ENCODE measurements at places on chromosomes 4 and X.

GRCh38 chr4:146165840-146166239, 9.7 kb upstream of the LSM6 start:
- H3K4me1 ChIP-seq, result peaks cover 14% of the 10 kb centered on the region
- no peaks in the 10 kb centered on the region for H3K36me3 ChIP-seq
- 0 out of 2 replicates have a peak overlapping the region, but pooled peaks have one; percentile 3 for H3K27ac ChIP-seq
- no peak overlapping the region for H3K4me3 ChIP-seq

DNA sequence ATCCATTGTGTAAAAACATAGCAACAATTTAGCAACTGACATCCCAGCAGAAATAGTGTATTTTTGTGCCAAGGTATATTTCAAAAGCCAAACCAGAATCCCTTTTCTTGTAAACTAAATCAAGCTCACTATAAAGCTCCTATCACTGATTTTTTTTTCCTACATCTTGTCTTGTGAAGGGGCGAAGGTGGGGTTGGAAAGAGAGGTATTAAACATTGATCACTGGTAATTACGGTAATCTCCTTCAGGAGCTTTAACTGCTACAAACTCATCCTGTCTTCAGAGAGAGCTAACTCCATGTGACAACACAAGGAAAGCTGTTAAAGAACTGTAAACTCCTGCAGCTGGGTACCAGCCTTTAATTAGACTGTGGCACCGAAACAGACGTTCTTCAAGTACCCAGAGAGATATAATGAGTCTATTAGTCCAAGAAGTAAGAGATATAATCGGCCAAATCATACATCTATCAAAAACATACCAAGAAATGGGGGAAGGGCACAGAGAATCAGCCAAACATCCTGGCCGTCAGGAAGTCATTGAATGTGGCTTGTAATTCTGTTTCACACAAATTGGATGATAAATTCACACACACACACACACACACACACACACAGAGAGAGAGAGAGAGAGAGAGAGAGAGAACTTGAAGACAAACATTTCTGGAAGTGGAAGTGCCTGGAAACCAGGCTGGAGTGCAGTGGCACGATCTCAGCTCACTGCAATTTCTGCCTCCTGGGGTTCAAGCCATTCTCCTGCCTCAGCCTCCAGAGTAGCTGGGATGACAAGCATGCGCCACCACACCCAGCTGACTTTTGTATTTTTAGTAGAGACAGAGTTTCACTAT, 111.9 kb upstream of the PPARGC1A start:
- peaks cover 5% of the 10 kb centered on the region for H3K27me3 ChIP-seq
- H3K4me3 ChIP-seq, result no peak overlapping the region
- H3K27ac ChIP-seq, result no peak overlapping the region

DNA sequence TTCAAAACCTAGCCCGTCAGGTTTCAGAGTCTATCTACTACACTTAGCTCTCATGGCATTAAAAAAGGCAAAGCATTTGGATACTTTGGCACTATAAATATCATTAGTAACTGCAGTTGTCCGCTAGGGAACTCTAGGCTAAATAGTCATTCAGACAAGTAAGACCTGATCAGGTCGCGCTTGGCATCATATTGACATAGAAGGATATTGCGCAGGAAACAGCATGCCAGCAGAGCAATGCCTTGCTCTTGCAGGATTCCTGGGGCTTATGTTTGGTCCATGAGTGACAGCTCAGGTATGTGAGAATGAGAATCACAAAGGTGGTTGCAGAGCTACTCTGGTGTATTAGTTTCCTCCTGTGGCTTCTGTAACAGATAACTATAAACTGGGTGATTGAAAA, 62.7 kb downstream of the KDM6A start:
- H3K4me1 ChIP-seq, result no peaks in the 10 kb centered on the region
- H3K27me3 ChIP-seq, result no peaks in the 10 kb centered on the region
- H3K36me3 ChIP-seq, result no peaks in the 10 kb centered on the region
- no peak for DNase-seq
- H3K27ac ChIP-seq, result no peak overlapping the region

DNA sequence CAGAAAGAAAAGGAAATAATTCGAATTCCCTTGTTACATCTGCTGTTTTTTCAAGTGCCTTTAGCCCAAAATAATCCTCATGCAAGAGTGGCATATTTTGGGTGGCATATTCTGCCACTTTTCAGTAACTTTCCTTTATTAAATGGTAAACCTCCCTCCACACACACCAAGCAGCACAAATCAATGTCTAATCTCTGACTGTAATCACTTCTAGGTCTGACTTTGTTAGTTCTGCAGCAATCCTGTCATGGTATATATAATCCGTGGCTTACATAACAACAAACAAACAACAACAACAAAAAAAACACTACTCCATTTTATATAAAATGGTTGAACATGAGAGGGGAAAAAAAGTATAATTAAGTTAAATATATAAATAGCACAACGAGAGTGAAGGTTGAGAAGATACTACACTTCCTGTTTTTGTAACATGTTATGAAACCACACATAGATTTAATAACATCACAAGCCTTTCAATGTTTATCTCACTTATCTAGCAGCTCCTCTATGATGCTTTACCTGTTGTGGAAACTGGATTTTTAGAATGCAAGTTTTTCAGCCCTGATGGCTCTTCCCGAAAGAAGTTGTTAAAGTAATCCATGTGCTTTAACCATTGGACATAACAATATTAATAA, 715.4 kb downstream of the GRXCR1 start:
- H3K4me3 ChIP-seq, result no peak overlapping the region
- no peak overlapping the region for H3K27ac ChIP-seq
- DNase-seq, result no peak
- no peaks in the 10 kb centered on the region for H3K4me1 ChIP-seq

DNA sequence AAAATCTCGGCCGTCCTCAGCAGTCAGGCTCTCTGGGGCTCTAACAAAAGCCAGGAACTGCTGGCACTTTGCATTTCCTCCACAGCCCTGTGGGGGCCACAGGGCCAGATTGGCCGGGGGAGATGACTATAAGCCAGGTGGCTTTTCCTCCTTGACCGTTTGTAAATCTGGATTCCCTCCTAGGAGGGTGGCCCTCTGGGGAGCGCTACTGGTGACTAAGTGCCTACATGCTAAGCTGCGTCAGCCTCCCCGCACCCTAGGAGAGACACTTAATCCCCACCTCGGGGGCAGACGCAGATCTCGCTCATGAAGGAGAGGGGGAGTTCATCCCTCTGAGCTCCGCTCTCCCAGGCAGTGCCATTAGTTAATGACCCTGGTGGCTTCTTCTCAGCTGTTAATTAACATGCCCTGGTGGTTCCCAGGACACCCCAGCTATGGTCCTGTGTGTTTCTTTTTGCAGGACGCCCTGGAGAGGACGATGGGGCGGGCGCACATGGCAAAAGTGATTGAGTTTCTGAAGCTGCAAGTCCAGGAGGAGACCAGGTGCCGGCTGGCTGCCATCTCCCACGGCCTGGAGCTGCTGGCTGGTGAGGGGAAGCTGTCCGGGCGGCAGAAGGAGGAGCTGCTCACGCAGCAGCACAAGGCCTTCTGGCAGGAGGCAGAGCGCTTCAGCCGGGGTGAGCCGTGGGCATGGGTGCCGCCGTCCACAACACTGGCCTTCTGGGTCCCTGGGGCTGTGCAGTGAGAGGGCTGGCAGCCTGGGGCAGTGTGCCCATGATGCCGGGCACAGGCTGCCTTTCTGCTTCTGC, 41.6 kb downstream of the EVC start:
- H3K27me3 ChIP-seq, result no peaks in the 10 kb centered on the region
- peak; percentile 32 for DNase-seq
- peaks cover 26% of the 10 kb centered on the region for H3K36me3 ChIP-seq
- no peak overlapping the region for H3K4me3 ChIP-seq

GRCh38 chr4:48334236-48334635, 7.1 kb upstream of the SLAIN2 start:
- H3K27me3 ChIP-seq, result no peaks in the 10 kb centered on the region
- peaks cover 61% of the 10 kb centered on the region for H3K4me1 ChIP-seq
- H3K27ac ChIP-seq, result no peak overlapping the region
- H3K36me3 ChIP-seq, result no peaks in the 10 kb centered on the region
- no peak overlapping the region for H3K4me3 ChIP-seq

DNA sequence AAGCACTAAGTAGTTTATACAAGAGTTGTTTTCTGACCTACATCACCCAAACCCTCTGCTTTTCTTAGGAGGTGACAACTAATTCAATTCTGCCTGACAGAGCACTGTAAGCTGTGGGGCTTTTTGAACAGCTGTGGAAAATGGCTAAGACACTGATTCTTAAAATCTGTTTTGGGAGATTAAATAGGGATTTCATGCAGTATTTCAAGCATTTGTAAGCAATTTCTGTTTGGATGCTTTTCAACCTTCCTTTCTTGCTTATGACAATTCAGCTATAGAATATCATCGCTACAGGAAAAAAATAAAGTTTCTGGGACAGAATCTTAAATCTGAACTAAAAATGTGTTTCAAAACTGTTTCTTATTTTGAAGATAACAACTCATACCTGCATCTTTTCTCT, 459.5 kb downstream of the RAPGEF2 start:
- H3K27ac ChIP-seq, result no peak overlapping the region
- no peak overlapping the region for H3K4me3 ChIP-seq
- H3K36me3 ChIP-seq, result no peaks in the 10 kb centered on the region

DNA sequence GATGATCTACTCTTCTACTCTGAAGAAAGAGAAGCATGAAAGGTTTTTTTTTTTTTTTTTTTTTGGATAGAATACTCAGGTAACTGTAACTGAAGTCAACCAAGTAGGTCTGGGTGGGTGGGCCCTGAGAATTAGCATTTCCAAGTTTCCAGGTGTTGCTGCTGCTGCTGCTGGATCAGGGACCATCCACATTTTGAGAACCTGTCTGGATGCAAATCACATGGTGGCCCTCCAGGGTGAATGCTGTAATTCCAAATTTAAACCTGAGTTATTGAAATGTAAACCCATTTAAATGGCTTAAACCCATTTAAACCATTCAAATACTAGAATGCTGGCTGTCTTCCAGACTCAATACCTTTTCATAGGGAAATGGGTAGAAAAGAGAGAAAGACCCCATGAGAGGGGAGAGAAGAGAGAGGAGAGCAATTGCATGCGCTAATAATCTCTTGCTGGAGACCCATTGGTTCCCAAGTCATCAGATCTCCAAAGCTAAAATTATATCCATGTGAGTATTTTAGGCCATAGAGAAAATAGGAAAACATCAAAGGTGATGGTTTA, 17.6 kb downstream of the SUPT20HL1 start:
- no peaks in the 10 kb centered on the region for H3K27me3 ChIP-seq
- no peaks in the 10 kb centered on the region for H3K36me3 ChIP-seq
- H3K4me3 ChIP-seq, result no peak overlapping the region
- H3K4me1 ChIP-seq, result no peaks in the 10 kb centered on the region
- H3K27ac ChIP-seq, result no peak overlapping the region

DNA sequence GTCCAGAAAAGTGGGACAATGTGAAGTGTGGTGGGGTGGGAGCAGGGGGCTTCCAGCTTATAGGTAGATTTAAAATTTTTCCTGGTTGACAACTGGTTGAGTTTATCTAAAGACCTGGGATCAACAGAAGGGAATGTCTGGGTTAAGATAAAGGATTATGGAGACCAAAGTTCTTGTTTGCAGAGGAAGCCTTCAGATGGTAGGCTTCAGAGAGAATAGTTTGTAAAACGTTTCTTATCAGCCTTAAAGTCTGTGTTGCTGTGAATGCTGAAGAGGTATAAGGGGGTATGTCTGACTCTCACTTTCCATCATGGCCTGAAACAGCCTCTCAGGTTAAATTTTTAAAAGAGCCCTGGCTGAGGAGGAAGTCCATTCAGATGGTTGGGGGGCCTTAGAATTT, 20.5 kb downstream of the MGST2 start:
- no peaks in the 10 kb centered on the region for H3K27me3 ChIP-seq
- no peak overlapping the region for H3K27ac ChIP-seq
- H3K36me3 ChIP-seq, result no peaks in the 10 kb centered on the region

DNA sequence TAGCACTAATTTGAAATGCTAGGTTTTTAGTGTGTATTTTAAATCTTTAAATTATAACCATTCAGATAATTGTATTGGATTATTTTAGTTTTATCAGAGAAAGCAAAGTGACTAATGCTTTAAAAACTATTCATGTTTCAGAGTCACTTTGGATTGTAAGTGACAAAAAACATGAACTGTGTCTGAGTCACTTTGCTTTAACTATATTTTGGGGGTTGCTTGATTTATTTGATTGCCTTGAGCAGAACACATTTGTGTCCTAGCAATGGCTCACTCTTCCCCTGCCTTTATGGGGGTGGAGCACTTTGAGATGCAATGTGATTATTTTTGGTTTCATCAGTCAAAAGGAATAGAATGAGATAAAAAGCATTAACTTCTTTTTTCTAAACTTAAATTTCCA, 188.4 kb upstream of the ARX start:
- no peaks in the 10 kb centered on the region for H3K4me1 ChIP-seq
- no peaks in the 10 kb centered on the region for H3K36me3 ChIP-seq
- no peaks in the 10 kb centered on the region for H3K27me3 ChIP-seq
- H3K4me3 ChIP-seq, result no peak overlapping the region

DNA sequence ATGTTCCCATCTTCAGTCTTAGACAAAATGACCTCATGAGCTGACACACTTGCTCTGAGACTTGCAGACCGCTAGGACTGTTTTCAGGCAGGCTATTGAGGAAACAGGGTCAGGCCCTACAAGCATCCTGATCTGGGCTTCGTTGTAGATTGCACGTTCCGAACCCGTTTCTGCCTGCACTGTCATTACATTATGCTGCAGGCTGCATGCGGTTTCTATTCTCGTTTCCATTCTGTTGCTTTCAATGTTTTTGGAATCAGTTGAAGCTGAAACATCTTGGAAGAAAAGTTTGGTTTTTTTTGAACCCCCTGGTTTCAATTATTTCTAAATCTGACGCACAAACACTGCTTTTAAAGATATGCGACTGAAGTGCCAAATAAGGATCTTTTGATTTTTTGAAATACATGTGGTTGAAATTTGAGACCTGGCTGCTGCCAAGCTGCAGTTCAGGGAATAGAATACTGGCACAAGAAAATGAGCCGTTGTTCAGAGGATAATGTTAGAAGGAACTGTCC, 716.1 kb upstream of the INTU start:
- H3K4me1 ChIP-seq, result peaks cover 24% of the 10 kb centered on the region
- peak overlapping the region; percentile 73 for H3K27ac ChIP-seq
- H3K36me3 ChIP-seq, result no peaks in the 10 kb centered on the region

DNA sequence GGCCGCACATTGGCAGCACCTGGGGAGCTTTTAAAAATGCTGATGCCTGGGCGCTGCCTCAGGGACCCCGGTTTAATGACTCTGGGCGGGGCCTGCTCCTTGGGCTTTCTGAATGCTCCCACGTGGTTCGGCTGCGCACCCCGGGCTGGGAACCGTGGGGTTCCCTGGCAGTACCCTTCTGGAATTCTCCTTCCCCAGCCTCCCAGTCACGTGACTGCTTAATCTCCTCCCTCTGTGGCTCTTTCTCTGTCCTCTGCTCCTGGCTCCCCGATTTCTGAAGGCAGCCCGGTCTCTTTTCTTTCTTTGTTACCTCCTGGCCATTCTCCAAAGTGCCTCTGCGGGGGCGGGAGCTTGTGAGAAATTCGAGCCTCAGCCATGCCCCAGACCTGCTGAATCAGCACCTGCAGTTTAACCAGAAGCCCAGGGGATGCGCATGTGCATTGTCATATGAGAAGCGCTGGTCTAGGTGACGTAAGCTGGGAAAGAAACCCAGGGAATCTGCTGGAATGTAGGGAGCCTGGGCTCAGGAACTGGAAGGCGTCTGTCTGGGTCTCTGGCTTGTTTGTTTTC, 16.6 kb downstream of the CLCN4 start:
- H3K27ac ChIP-seq, result no peak overlapping the region
- H3K27me3 ChIP-seq, result no peaks in the 10 kb centered on the region
- peaks cover 5% of the 10 kb centered on the region for H3K4me1 ChIP-seq
- H3K4me3 ChIP-seq, result peak overlapping the region; percentile 67
- H3K36me3 ChIP-seq, result no peaks in the 10 kb centered on the region

GRCh38 chrX:107713543-107714205, 61.9 kb downstream of the TSC22D3 start:
- no peaks in the 10 kb centered on the region for H3K27me3 ChIP-seq
- H3K27ac ChIP-seq, result peak overlapping the region; percentile 99
- no peak overlapping the region for H3K4me3 ChIP-seq
- peak; percentile 35 for DNase-seq
- H3K4me1 ChIP-seq, result peaks cover 52% of the 10 kb centered on the region

Measured in GM23248 (cell line).